ENCODE measurements at places on chromosomes 2 and 18.

DNA sequence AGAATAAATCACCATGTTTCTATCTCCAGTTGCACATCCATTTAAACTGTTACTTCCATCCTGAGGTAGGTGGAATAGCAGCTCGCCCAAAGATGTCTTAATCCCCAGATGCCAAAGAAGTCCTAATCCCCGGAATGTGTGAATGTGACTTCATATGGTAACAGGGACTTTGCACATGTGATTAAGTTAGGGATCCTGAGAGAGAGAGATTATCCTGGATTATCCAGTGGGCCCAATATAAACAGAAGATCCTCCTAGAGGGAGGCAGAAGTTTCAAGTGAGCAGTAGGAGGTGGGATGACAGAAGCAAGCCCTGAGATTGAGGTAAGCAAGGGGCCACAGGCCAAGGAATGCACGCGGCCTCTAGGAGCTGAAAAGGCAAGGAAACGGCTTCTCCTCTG, 19.8 kb downstream of the CREG2 start:
- DNase-seq = no peak

DNA sequence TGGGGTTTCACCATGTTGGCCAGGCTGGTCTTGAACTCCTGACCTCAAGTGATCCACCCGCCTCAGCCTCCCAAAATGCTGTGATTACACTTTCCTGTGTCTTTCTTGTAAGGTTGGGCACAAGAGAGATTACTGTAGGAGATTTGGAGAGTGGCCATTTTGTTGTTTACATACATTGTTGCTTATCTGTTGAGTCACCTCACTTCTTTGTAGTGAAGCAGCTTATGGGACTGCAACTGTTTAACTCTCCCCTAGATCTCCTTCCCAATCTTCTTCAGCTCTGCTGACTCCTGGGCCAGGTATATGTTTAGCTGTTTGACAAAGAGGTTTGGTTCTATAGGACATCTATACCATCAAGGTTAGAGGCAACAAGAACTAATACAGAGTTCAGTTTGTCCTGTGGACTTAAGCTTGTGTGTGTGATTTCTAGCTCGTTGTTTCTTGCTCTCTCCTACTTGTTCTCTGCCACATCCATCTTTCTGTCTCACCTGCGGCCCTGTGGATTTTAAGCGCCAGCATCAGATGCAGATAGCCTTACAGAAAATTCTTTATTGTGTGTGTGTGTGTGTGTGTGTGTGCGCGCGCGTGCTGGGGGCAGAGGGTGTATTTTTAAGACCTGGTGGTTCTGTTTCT, 95.4 kb downstream of the HAUS1 start:
- no peak for DNase-seq

DNA sequence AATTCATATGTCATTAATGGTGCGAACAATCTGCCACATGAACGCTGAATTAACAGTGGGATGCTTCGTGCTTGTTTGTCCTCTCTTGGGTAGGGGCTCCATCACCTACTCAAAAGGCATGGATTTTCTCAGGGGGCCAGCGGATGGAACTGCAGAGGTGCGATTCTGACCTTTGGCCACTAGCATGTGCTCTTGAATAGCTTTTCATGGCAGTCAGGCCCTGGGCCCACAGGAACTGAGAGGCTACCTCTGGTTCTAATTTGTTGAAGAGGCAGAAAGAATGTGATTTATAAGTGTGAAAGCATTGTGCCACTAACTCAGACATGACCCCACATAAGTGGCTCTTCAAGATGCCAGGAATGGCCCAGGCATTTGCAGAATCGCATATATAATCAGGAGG, 283.2 kb downstream of the INSIG2 start:
- no peak for DNase-seq

DNA sequence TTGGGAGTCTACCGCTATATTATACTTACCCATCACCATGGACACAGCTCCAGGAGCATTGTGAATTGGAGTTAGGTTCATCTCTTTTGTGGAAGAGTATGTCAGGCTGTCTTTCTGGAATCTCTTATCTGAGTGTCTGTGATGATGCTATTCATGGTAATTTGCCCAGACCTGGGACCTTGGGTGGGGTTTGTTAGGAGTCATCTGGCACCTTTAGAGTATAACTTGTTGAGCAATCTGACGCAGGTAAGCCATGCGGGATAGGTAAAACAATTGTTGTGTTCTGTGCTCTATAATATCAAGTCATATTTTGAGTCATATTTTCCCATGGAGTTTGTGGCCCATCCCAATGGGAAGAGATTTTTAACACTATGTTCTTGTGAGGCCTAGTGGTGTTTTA, 49.7 kb upstream of the MAPRE2 start:
- DNase-seq = no peak

DNA sequence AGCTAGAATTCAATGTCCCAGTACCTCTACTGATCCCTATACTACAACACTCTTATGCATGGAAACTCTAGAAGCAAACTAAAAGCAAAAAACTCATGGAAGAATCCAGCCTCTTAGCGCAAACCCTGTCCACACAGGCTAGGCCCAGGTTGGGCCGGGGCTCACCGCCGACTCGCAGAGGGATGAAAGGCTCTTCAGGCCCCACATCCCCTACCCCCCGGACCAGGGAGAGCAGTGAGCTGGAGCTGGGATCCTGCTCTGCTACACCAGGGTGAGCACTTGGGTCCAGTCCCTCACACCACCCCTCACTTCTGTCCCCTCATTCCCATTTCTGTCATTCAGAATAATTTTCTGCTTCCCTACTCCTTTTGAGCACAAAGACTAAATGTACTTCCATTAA, 2.0 kb downstream of the OST4 start:
- no peak for DNase-seq

DNA sequence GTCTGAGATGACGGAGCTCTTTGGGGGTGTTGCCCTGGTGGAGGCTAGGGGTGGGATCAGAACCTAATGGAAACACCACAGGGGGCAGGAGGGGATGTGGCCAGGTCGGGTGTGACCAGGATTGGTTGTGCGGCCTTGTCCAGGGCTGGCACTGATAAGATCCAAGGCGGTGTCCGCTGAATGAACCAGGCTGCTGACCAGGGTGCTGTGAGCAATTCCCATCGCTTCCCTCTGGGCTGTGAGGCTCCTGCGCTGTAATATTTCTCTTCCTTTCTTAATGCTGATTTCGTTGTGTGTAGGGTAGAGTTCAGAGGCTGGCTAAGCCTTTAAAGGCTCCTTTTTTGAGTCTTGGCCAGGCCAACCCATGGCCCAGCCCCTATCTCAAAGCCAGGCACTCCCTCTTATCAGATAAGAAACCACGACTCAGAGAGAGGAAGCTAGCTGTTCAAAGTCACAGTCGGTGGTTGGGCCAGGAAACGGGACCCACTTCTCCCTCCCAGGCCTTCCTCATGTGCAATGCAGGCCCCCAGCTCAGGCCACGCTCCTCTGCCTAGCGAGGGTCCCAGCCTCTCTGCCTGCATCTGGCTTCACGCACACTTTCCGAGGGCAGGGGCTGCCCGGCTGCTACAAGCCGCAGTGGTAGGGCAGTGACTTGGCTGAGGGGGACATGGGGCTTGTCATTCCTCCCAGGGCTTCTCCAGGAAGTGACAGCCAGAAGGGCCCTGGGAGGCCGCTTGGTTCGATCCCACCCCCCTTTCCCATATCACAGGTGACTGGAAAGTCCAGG, 26.0 kb upstream of the FOSL2 start:
- DNase-seq = no peak

DNA sequence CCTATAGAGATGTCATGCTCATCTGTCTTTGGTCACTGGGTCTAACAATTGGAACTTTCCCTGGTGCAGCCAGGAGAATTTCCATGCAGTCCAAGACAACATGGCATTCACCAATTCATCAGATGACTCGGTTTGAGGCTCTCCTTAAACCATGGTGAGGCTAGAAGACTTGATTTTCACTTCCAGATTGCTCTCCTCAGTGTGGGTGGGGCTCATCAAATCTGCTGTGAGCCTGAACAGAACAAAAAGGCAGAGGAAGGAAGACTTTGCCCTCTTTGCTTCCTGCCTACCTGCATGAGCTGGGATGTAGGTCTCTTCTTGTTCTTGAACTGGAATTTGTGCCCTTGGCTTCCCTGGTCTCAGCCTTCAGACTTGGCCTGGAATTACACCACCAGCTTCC, 203.4 kb upstream of the TRIB2 start:
- DNase-seq = no peak

DNA sequence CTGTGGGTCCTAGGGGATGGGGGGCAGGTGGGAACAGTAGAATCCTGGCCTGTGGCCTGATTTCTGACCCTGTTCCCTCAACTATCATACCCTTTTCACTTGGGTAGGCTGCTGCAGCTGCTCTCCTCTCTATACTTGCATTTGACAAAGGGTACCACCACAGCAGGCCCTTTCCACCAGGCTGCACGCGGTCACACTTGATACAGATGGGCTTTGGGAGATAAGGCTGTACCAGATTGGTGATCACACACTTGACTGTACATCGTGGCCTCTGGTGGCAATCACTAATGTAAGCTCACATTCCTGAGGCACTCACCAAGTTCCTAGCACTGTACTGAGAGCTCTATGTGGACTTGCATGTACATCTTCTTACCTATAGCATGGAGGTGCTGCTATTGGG, 1.6 kb upstream of the RALB start:
- DNase-seq = no peak

DNA sequence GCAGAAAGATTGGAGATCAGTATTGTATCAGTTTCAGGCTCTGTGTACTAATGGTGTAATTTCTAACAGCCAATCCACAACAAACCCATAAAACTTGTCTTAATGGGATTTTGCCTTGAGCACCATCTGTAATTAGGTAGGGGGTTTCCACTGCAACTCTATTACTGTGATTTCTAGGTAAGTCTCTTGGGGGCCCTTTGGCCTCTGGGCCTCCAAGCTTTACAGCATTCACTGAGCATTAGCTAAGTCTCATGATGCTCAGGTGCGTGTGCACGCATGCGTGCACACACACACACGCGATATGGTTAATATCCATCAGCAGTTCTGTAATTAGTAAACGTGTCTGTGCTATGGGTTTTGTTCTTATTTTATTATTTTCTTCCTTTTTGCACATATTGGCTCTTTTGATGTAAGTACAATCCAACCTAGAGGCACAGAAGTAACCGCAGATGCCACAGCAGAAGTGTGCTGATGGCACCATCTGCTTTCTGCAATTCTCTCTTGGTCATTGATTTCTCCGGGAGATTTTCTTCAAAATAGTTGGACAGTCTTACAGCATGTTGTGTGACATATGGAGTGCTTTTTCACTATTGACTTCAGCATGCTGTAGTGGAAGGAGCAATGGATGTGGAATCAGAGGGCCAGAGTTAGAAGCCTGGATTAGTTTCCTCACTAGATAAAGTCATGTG, 592.0 kb downstream of the LRRTM4 start:
- DNase-seq = no peak

- peak; percentile 35 for DNase-seq
Observed at GRCh38 chr18:5542515-5543035, 1.2 kb downstream of the EPB41L3 start.

DNA sequence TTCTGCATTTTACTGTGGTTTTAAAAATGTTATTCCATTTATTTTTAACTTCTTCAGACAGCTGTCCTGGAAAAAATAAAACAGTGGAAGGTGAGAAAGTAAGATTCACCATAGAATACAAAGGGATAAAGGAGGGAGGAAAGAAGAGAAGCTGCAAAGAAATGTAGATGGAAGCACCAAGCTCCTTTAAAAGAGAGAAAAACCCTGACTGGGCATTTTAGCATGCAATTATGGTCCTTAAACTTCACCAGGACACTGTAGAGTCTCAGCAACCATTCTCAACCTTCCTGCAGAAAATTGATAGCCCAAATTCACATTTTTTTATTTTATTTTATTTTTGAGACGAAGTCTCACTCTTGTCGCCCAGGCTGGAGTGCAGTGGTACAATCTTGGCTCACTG, 11.6 kb upstream of the ANKRD44 start:
- DNase-seq = no peak

DNA sequence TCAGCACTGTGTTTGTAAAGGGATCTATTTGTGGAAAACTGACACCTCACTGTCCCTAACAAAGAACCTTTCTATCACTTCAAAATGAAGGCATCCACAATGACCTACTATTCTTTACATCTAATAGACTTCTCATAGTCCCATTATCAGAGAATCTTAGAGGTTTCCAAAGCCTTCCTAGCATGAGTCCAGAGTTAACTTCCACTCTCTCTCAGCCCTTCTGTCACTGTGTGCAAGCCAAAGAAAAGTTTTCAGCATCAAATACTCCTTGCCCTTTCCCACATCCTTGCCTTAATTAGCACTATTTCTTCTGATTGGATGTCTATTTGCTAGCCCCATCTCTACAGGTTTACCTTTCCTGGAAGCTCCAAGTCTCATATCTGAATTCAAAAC, 178.5 kb downstream of the ERBB4 start:
- DNase-seq = no peak

- DNase-seq = no peak
Observed at GRCh38 chr2:146730882-146731281, 1113.9 kb upstream of the ACVR2A start.

DNA sequence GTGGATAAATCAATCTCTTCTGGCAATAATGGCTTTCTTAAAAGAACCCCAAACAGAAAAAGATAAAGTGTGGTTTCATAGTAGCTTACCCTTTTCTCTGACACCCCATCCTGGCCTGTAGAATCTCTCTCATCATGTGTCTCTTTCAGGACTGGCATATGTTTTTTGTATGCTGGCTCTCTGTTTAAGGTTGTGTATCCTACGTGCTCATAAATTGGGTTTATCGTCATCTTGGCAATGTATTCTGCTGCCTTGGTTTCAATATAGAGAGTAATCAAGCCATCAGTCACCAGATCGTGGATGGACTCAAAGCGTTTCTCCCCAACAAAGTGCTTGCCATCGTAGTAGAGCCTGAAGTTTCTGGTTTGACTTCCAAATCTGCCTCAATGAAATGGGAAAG, 113.5 kb upstream of the CHRNA1 start:
- DNase-seq = no peak

DNA sequence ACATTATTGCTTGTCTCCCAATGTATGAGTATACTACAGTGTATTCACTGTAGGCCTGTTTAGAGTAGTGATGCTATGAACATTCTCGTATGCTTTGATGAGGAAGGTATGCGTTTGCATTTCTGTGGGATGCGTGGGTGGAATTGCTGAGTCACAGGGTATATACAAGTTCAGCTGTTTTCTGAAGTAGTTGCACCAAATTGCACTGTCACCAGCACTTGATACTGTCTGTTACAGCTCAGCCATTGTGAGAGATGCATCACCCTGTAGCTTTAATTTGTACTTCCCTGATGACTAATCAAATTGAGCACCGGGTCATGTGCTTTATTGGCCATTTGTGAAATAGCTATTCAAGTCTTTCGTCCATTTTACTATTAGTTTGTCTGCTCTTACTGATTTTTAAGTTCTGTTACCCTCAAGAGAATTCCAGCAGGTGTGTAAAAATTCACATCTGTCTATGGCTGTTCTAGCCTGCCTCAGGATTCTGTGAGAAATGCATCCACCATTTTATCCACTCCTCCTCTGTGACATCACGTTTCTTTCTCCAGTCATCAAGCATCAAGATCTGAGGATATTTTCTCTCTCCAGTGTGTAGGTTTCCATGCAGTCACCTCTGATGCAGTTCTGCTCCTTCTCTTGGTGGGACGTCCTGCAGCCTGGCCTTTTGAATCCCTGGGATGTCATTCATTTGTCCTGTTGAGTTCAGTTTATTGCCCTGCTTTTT, 72.5 kb downstream of the DGKD start:
- DNase-seq = peak; percentile 38

- DNase-seq = no peak
Observed at GRCh38 chr2:65754219-65754618, 321.8 kb upstream of the SPRED2 start.

All from fibroblast of skin of left quadriceps (primary cell).